GM12892 (cell line): ENCODE measurements at places on chromosomes 5 and 9.

DNA sequence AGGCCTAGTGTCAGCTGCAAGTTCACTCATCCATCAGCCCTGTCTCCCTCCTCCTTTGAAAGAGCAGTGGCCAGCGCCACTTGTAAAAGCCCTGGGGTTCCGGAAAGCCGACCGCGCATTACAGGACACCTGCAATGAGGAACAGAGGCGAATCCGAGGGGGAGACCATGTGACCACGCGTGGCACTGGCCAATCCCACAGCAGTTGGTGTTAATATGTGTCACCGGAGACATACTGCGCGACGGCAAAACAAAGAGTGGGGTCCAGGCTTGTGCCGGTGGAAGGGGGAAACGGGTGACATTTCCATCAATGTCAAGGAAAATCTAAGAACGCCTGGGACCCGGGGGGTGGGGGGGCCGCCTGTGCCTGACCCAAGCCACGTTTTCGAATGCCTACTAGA lies 480.8 kb downstream of the SPATA31A7 start:
- no peak for DNase-seq

DNA sequence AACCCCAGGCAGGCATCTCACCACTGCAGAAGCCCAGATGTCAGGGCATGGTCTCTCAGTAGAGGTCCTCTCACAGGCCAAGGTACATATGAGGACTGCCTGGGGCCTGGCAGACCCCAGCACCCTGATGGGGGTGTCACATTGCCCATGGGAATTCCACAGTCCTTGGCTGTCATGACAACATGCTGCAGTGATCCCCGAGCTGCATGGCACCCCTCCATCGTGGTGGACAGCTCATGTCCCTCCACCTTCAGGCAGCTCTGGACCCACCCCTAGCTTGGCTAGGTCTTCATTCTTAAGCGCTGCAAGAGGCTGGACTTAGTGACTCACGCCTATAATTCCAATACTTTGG lies 74.1 kb upstream of the LRRTM2 start:
- no peak for DNase-seq

DNA sequence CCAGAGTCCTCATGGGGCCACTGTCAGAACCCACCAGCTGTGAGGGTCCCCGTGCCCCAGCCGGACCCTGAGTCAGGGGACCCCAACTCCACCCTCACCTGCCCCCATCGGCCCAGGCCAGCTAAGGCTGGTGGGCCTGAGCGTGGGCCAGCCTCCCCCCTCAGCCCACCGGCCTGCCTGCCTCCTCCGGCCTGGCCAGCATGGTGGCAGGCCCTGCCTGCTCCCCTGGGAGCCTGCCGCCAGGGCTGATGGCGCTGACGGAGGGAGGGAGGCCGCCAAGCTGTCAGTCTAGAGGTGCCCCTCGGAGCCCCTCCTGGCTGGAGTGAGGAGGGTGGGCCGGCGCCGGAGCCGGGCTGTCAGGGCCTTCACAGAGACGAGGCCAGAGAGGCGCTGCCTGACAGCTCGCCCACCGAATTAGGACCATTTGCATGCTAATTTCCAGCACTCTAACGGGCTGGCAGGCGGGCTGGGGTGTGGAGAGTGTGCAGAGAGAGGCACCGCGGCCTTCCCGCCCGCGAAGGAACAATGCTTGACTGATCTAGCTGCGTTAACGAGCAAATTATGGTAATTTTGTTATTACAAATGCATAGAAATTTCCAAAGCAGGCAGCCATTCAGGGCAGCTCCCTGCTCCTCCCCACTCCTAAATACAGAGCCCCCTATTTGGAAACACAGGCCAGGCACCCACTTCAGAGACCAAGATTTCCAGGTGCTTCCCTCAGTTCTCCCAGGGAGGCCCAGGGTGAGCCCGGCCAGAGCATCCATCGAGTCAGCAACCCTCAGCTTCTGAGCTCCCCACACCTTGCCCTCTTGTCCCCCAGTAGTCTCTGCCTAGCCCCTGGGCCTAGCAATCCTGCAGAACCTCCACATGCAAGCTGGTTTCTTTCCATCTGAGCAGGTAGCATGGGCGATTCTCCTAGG lies 169.3 kb downstream of the PAX5 start:
- DNase-seq: no peak

DNA sequence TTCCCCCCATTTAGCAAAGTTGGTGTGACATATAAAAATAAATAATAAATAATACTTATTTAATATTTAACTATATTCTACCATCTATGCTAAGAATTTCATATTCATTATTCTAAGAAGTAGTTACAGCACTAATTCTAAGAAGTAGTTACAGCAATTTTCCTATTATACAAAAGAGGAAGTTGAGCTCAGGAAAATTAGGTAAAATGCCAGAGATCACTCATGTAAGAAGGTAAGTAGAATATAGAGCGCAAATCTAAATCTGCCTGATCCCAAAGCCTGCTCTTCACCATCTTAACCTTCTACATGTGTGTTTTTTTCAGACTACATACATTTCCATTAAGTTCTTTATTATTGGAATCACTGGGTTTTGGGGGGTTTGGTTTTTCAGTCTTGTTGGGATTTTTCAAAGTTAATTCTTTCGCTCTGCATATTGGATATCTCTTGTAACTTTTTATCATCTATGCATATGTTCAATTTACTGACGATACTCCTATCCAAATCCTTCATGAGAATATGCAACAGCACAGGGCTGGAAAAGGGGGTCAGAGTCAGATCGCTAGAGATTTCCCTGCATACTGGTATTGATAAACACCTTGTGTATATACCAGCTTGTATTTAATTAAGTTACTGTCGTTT lies 852.1 kb downstream of the MAT2B start:
- DNase-seq: no peak

- DNase-seq: no peak
Measured at GRCh38 chr9:77085416-77085815, 66.0 kb downstream of the FOXB2 start.

GRCh38 chr5:180301253-180301652 lies 9.4 kb upstream of the MAPK9 start:
- no peak for DNase-seq

DNA sequence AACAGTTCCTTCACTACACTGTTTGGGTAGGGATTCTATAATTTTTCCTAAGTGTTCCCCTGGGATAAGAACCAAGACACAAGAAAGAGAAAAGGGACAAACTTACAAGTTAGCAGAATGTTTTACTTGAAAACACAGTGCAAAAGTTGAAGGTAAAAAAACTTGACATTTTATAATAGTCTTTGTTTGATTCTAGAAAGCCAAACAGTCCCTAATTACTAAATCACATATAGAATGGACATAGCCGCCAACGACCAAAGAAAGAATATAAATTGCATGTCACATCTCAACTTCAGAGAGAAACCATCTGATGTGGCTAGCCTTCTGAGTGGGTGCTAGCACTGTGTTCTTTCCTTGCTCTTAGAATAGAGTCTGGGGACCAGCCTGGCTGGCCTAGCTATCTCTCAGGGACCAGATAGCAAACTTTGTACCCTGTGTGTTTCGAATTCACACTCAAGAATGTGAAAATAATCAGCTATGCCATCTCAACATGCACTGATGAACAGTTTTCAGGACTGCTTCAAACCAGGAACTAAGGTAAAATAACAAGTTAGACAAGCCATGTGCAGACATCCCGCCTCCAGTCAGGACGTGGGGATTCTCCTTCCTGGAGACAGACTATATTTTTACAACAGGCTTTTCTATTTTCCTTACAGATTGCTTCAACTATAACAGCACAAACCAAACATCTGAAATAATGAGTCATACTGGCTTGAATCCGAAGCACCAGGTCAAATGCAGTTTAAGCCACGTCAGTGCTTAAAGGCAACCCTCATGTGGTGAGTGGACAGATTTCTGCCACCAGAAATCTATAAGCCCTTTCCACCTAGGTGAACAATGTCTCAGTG lies 53.7 kb downstream of the LHFPL2 start:
- no peak for DNase-seq

GRCh38 chr5:147949711-147950573 lies 43.6 kb upstream of the C5orf46 start:
- DNase-seq: peak; percentile 9

DNA sequence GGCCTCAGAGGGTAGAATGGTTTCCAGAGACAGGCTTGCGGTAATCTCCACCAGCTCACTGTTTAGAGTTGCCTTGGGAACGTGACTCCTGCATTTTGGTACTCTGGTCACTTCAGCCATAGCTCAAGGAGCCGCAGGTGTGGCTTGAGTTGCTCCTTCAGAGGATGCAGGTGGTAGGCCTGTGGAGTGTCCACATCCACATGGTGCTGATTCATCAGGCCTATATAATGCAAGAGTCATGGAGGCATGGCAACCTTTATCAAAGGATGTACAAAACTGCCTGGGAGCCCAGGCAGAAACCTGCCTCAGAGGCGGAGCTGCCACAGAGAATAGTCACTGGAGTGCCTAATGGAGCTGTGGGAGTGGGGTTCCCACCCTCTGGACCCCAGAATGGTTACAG lies 114.2 kb downstream of the ANXA1 start:
- no peak for DNase-seq

DNA sequence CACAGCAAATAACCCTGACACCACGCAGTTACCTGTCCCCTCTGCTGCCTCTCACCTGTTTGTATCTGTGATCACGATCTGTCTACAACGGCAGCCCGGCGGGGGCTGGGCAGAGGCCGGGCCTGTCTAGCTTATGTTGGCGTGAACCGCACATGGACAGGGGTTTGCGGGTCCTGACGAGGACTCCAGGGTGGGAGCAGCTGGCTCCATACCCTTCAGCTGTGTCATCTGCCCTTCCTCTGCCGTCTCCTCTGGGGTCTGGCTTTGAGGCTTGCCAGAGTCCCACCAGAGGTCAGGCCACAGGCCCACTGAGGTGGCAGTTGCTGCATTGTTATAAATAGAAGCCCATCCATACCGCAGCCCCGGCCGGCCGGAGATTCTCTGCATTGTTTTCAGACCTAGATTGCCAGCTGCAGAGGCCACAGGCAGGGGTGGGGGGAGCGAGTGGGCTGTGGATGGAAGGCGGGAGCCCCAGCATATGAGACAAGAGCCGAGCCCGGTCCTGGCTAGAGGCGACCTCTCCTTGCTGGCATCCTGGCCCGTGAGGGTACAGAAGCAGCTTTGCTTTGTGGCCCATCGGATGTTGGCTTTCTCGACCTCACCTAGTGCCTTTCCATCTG lies 37.8 kb downstream of the FAM78A start:
- DNase-seq: no peak

DNA sequence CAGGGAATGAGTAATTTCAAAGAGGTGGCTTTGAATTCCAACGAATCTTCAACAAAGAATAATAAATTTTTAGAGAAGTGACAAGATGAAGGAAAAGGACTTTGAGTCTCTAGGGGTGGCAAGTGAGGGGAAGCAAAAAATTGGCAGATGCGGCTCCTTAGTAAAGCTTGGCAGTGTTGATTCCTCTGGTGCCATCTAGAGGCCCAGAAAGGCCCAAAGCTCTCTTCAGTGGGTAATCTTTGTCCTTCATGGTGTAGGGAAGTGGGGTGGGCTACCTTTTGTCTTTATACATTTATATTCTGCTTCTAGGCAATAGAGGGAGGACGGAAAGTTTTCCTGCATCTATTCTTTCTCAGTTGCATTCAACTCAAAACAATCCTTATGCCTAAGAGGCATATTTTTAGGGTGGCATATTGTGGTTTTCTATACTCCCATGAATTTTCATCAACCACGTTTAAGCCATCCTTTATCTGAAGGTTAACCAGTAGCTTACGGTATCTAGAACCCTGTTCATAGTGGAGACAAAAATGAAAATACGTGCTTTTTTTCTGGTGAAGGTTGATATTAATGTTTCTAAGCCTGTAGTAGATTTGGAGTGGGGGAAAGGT lies 17.5 kb upstream of the ROPN1L start:
- DNase-seq: no peak

- no peak for DNase-seq
Measured at GRCh38 chr9:89639367-89639795, 34.6 kb downstream of the GADD45G start.

GRCh38 chr5:169736653-169737052 lies 99.6 kb downstream of the DOCK2 start:
- no peak for DNase-seq

GRCh38 chr5:19411936-19412335 lies 576.1 kb downstream of the CDH18 start:
- no peak for DNase-seq

DNA sequence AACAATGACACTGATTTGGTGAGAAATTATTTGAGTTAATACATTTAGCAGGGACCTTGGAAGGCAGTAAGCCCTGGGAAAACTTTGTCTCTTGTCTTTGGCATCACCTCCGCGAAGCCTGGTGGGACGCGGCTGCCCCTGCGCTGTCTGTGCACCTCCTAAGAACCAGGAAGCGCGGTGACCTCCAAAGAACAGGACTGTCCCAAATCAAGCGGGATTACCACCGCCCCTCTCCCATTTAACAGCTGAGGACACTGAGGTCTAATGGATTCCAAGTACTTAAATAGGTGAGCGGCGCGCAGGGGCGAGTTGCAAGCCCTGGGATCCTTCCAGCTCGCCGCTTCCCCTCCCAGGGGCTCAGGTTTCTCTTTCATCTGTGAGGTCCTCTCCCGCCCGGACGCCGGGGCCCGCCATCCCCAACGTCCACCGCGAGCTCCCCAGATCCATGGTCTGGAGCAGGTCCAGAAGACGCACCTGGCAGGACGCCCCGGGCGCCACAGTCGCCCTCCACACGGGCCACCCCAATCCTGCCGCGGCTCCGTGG lies 432 bp downstream of the STARD4 start:
- no peak for DNase-seq

- DNase-seq: no peak
Measured at GRCh38 chr5:114448481-114448880, 86.6 kb downstream of the KCNN2 start.

GRCh38 chr5:139459451-139459934 lies 3.0 kb downstream of the ECSCR start:
- no peak for DNase-seq

DNA sequence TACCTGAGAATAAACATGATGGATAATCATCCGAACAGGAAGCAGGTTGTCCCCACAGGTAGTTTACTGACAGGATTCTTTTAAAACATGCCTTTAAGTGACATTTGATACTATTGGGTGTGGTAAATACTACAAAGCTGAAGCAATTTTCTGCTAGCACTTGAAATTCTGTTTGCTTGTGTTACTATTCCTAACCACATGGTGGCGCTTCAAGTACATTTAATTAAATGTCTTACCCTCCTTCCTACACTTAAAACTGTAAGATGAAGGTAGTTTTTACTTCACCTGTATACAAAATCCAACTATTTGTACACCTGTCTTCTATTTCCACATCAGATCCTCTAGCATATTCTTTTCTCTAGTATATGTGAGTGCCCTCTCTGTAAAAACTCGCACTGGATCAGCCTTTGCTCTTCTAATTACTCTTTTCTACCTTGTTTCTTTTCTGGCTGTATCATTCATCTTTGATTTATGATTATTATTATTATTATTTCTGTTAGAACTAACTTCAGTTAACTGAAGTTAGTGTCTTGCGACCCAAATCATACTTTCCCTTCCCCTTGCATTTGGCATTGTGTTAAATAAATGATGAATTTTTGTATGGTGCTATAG lies 18.4 kb downstream of the SLC25A46 start:
- DNase-seq: no peak

GRCh38 chr5:74325866-74326265 lies 314.7 kb downstream of the ENC1 start:
- DNase-seq: no peak

GRCh38 chr5:122719991-122720746 lies 54.7 kb upstream of the SNX2 start:
- DNase-seq: no peak
